ENCODE measurements at places on chromosomes 2 and 18.

DNA sequence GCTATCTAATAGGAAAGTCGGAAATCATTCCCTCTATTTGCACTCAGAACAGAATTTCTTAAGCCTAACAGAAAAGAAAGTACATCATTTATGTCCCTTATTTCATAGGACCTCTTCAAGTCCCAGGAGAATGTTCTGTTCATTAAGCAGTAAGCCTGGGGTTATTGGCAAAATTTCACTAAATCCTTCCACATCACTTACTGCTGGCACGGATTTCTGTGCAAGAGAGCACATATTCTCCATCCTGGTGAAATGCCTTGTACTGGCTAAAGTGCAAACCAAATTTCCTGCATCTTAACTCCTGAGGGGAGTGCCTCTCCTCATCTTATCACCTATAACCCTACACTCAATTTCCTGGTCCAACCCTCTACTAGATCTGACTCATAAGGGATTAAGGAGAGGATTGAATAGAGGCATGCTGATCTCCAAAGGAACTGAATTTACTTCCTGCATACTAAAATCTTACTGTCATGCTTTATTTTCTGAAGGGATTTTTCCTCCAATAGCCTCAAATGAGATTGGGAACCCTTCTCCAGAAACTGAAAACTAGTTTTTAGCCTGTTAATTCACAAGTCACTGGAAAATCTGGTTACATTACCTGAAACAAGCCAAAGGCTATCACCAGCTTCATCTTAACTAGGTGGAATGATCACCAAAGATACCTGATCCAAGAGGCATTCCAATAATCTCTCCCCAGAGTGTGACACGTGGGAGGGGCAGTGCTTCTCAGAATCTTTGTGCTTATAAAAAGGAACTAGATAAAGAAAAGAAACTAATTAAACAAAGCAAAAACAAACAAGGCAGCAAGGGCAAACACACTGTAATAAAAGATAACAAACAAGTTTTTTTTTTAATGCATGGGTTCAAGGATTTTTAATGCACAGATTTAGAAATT, 311.1 kb downstream of the NR4A2 start:
- DNase-seq: no peak

GRCh38 chr18:3380384-3380961, 69.5 kb upstream of the TGIF1 start:
- DNase-seq: no peak

- DNase-seq: no peak
These were observed 210.9 kb upstream of the REV1 start for GRCh38 chr2:99700482-99701398.

- no peak for DNase-seq
These were observed 203.3 kb downstream of the PIEZO2 start for GRCh38 chr18:10946058-10946457.

- no peak for DNase-seq
These were observed 1.6 kb downstream of the CHCHD5 start for GRCh38 chr2:112585873-112586464.

DNA sequence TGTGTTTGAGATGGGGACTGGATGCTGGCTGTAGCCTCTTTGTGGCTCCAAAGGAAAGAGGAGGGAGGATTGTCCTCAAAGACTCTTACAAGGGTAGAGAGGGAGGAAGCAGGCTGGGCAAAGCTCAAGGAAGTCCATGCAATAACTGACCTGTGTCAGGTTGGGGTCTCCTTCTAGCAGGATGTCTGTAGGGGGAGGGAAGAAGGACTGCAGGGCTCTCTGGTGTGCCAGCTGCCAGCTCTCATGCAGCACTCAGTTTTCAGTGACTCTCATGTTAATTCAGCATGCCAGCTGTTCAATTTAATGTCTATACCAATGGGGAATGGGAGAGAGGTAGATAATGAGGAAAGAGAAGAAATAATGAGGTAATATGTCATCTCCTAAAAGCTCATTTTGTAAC, 85.3 kb upstream of the RANBP2 start:
- no peak for DNase-seq

GRCh38 chr2:10919410-10919770, 7.7 kb downstream of the KCNF1 start:
- DNase-seq: no peak

GRCh38 chr2:27798948-27799645, 27.6 kb downstream of the MRPL33 start:
- no peak for DNase-seq

Data from naive B cell (primary cell).